Endothelial cell (in vitro differentiated cells): ENCODE measurements at places on chromosomes 11 and 22.

DNA sequence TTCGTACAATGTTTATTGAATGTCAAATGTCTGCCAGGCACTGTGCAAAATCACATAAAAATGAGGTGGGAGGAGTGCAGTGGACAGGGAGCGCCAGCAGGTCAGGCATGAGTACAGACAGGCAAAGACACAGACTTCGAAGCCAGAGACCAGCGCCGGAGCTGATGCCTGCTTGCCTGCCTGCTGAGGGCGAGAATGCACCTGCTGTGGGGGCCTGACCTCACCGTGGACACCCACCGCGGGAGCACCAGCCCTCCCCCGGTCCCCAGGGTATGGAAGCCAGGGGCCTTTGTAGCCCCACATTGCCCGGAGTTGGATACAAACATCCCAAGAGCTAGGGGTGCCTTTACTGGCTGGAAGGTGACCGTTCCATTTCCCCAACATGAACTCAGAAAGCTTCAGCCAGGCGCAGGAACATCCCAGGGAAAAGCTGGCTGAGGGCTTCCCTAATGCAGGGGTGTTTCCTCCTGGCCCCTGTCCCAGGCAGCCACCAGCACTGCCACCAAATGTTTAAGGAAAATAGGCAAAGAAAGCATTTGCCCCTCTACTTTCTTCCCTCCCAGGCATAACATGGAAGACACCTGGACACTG, 17.9 kb downstream of the IFITM10 start:
- DNase-seq, result no peak

GRCh38 chr22:45149671-45150070, 14.1 kb upstream of the NUP50 start:
- no peak for DNase-seq

DNA sequence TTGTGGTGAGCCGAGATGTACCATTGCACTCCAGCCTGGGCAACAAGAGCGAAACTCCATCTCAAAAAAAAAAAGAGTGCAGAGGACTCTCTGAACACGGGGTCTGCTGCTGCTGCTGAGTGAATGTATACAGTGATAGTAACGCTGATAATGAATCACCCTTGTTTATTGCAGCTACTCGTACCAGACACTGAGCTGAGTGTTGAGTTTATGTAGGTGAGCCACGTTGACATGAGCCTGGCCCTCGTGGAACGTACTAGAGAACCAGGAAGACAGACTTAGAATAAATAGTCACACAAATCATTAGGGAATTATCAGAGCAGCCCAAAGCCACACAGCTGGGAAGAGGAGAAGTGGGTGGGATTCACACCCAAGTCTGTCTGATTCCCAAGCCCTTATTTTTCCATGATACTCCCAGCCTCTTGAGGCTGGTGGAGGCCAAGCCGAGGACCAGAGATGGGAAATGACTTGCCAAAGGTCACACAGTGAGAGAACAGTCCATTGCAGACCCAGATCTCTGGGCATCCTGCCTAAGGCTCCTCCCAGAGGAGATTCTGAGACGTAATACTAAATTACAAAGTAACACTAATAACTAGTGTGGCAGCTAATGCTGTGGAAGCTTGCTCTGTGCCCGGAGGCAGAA, 34.8 kb downstream of the MB start:
- no peak for DNase-seq

DNA sequence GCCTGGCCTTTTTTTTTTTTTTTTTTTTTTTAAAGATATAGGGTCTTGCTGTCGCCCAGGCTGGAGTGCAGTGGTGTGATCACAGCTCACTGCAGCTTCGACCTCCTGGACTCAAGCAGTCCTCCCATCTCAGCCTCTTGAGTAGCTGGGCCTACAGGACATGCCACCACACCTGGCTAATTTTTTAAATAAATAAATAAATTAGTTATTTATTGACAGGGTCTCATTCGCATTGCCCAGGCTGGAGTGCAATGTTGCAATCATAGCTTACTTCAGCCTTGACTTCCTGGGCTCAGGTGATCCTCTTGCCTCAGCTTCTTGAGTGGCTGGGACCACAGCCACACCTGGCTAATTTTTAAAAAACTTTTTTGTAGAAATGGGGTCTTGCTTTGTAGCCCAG, 10.5 kb downstream of the AP2A2 start:
- no peak for DNase-seq
